ENCODE measurements at places on chromosomes 7 and 10.

DNA sequence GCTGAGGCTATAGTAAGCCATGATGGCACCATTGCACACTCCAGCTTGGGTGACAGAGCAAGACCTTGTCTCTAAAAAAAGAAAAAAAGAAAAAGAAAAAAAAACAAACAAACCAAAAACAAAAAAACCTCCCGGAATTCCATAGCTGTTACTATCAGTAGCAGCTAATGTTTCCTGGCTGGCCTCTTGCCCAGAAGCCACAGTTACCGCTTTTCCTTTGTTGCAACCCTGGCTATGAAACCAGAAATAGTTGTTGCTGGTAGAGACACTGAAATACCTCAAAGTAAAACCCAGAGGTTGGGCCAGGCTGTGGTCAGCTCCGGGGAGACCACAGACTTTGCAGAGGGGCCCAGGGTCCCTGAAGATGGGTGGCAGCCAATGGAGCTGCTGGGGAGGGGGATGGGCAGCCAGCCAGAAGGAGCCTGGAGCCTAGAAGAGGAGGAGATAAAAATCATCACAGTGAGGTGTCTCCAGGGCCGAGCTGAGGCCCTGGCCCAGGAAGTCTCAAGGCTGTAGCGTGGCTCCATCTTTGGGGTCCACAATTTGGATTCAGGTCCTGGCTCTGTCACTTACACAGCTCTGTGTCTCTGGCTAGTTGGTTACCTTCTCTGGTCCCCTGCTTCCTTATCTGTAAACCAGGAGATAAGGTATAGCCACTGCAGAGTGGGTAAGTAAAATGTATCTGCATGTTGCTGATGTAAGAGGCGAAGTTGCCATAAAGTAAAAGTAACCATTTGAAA lies 3.4 kb upstream of the CHST12 start:
- DNase-seq = no peak

DNA sequence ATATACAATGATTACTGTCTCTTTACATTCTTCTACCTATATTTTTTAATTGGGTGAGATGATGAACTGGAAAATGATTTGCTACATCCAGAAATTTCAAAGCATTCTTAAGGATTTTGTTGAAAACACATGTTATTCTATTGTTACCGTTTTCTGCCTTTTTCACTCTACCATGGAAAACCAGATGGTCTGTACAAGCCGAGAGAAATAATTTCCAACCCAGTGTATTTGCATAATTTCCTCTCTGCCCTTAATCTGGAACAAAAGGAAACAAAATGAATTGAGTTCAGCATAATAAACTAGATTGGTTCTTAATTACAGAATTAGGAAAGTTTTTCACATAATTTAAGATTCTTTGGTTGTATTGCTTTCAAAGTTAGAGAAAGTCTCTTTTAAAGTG lies 211.2 kb downstream of the CACNB2 start:
- DNase-seq = no peak

- DNase-seq = peak; percentile 78
Measured at GRCh38 chr10:100482181-100482833, 19.5 kb downstream of the WNT8B start.

DNA sequence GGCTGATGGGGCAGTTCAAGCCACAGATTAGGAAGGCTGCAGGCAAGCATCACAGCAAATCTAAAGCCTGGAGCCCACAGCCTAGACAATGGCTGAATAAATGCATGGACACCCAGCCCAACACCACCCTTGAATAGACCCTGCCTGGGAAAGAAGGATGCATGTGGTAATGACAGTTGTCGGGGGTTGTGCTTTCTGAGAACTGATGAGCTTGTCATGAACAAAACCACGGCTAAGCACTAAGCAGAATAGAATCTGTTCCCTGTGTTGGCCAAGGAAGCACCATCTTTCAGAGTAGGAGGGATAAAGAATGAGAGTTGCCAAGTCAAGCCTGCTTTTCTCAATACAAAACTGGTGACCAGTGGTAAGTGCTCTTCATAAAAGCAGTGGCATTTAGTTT lies 66.1 kb upstream of the JCAD start:
- no peak for DNase-seq

DNA sequence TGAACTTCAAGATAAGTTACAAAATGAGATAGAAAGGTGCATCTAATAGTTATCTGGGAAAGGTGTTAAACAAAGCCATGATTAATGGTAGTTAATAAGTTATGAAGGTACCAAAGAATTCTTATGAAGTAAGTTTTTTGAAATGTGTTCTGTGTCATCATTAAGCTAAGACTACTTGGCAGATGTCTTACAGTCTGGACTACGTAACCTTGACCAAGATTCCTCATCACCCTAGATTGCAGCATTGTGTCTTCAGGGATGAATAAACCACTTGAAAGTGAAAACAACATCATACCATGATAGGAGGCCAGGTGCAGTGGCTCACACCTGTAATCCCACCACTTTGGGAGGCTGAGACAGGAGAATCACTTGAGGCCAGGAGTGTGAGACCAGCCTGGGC lies 48.2 kb downstream of the GOT1 start:
- no peak for DNase-seq

GRCh38 chr7:157431173-157431950 lies 94.6 kb downstream of the DNAJB6 start:
- DNase-seq = no peak

DNA sequence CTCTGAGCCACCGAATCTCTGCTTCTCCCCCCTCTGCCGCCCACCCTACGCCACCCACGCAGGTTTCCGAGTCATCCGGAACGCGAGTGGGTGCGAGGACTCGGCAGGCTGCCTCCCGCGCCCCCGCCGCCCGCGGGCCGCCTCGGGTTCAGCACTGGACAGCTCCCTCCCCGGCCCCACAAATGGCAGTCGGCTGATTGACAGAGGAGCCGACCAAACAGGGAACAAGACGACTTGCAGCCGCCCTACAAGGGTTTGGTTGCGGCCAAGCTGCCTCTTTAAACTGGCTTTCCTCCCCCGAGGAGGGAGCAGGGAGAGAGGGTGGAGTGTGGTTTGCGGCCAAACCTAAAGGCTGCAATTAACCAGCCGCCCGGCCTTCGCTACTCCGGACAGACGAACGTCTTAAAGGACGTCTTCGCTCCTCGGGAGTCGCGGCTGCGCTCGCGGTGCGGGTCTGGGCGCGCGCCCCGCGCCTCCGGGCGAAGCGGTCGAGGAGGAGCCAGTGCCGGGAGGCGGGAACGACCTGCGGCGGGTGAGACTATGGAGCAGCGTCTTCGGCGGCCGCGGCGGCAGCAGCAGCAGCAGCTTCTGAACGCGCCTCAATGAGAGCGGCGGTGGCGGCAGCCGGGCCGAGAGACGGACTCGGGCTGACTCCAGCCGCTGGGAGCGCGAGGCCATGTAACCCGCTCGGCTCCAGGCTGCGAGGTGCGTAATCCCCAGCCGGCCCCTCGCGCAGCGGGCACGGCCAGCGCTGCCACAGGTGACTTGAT lies at the start of gene GPR158:
TSS of gene GPR158 (plus strand) at position 541 of the 770 bp plus-strand sequence. CDS start 420 bp downstream, outside the sequence.
- peak; percentile 73 for DNase-seq

DNA sequence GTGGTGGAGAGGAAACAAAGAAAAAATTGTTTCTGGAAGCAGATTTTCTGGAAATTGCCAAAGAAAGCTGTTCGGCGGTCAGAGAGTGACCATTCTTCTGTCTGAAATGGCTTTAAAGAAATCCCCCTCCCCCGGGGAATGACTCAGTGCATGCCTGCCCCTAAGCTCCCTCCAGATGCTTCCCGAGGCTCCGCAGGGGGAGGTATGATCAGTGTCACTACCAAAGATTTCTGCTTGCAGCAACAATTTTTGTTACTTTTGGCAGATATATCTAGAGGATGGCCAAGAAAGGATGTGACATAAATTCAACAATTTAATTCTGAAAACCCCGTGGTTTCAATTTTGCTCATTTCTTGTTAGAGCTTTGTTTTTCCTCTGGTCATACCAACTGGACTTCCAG lies 163.9 kb downstream of the JCAD start:
- DNase-seq = no peak

DNA sequence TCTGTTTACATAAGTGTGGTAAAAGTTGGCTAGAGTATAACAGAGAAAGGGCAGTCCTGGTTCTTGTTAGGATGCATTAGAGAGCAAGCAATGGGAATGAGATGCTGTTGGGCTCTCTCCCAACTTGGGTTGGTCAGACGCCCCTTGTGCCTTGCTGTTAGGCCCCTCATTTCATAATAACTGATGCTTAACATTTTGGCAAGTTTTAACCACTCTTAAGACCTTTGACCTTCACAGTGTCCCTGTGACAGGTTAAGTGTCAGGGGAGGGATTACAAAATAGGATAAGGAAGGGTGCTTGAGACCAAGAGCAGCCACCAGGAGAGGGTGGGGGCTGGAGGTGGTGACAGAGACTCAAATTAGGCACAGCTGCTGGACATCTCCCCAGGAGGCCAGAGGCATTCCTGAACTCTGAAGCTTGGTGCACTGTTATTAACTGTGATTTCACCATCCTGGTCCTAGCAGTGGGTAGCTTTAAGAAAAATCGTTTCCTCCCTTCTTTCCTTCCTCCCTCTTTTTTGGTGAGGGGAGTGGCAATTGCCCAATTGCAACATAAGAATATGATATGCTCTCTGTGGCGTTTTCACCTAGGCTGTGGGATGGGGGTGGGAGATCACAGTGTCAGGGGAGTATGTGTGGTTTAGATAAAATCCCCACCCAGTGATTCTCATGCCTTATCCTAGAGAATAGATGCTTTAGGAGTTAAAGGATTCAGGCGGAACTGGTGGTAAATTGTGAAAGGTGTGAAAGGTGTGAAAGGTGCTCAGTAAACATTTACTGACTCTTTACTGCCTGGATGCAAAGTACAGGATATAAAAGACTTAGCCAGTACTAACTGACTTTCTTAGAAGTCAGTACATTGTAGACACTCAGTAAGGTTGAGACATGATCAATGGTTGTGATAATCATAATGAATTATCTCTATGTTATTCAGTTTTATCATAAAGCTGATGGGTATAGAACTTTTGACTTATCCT lies 270.5 kb downstream of the BICC1 start:
- DNase-seq = no peak

- peak; percentile 38 for DNase-seq
Measured at GRCh38 chr7:74174606-74175082, 488 bp downstream of the EIF4H start.

DNA sequence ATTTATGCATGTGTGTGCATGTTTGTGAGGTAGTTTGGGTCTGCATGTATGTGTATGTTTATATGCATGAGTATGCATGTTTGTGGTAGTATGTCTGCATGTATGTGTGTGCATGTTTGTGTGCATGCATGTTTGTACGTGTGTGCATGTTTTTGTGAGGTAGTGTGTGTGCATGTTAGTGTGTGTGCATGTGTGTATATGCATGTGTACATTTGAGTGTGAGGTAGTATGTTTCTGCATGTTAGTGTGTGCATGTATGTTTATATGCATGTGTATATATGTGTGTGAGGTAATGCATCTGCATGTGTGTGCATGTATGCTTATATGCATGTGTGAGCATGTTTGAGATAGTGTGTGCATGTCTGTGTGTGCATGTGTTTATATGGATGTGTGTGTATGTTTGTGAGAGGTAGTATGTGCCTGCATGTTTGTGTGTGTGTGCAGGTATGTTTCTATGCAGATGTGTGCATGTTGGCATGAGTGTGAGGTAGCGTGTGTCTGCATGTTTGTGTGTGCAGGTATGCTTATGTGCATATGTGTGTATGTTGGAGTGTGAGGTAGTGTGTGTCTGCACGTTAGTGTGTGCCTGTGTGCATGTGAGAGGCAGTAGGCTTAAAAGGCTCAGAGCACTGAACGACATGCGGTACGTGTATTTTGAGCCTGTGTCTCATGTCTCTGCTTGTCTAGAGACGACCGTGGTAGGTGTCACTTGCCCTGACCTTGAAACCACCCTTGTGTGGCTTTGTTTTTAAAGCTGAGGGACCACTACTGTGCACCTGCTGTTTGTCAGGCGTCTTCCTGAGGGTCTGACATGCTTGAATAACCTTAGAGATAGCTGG lies 43.7 kb downstream of the PFKP start:
- DNase-seq = no peak

DNA sequence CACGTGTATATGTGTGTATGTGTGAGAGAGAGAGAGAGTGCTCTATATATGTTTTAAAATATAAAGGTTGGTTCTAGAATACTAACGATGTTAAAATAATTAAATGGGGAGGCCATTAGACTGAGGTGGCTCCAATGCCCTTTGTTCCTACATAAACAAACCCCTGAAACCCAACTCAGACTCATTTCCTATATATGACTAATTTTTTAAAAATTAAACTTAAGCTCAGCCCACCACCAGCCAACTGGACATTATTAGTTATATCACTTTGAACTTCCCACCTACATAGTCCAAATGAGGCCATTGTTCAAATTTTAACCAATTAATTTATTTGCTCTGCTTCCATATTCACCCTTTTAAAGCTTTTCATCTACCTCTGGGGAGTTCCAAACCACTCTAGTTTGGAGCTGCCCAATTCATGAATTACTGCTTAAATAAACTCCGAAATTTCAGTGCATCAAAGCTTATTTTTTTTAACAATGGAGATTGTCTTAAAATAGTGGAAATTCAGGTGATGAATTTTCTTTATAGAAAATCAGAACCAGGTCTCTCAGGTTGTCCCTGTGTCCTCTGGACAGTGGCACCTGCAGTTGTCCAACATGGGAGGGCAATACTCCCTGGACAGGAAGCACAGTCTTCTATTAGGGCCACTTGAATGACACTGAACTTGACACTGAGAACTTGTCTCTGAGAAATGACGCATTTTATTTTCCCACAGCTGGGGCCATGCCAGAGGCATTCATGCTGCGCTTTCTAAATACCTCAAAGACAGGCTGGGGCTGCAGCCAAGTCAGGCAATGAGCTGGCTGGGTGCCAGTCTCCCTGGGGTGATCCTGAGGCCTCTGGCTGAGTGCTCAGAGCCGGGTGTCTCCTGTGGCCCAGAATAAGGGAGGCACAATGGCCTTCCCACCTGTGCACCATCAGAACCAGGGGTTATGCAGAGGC lies 109.5 kb upstream of the TMEM72 start:
- no peak for DNase-seq

DNA sequence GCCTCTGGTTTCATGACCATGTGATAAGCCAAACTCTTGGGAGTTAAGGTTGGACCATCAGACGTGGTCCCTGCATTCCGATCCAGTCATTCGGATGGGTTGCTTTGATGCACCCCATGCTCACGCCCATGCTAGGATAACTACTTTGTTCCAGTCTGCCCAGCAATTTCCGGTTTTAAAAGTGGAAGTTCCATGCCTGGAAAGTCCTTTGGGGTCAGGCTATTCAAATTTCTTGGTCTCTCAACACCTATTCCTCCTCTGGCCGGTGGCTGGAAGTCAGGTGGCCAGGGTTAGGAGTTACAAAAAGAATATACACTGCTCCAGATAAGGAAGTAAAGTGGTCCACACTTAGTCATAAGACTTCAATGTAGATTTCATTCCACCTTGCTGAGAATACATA lies 37.7 kb upstream of the HABP2 start:
- DNase-seq = no peak

- no peak for DNase-seq
Measured at GRCh38 chr10:77114181-77114821, 523.3 kb downstream of the KCNMA1 start.

All from GM10248 (cell line).